ENCODE measurements at places on chromosomes 16 and 17.

- no peak for DNase-seq
These were observed 417.2 kb upstream of the C16orf82 start for GRCh38 chr16:26649381-26650045.

- no peak for DNase-seq
These were observed 149.9 kb upstream of the TBX2 start for GRCh38 chr17:61249649-61250299.

DNA sequence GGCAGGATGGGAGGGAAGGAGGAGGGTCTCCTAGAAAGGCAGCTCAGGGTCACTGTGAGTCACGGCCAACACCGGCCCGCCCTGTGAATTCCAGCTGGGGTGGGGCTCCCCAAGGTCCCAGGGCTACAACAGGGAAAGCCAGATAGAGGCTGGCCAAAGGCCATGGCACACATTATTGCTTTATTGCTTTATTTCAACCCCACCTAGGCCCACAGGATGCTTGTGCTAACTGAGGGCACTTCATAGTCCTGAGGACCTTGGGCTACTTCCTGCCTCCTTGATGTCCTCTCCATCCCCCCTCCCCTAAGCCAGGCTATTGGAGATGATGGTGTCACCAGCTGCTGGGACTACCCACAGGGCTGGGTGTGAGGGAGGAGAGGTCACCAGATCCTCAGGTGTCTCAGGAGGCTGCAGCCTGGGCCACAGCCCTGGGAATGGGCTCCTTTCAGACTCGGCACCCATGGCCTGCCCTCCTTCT is 26.1 kb downstream of the LRRC75A start:
- no peak for DNase-seq

- no peak for DNase-seq
These were observed 431 bp upstream of the PPM1E start for GRCh38 chr17:58755269-58755576.

- DNase-seq: no peak
These were observed 87.7 kb downstream of the KCNJ12 start for GRCh38 chr17:21463779-21464407.

DNA sequence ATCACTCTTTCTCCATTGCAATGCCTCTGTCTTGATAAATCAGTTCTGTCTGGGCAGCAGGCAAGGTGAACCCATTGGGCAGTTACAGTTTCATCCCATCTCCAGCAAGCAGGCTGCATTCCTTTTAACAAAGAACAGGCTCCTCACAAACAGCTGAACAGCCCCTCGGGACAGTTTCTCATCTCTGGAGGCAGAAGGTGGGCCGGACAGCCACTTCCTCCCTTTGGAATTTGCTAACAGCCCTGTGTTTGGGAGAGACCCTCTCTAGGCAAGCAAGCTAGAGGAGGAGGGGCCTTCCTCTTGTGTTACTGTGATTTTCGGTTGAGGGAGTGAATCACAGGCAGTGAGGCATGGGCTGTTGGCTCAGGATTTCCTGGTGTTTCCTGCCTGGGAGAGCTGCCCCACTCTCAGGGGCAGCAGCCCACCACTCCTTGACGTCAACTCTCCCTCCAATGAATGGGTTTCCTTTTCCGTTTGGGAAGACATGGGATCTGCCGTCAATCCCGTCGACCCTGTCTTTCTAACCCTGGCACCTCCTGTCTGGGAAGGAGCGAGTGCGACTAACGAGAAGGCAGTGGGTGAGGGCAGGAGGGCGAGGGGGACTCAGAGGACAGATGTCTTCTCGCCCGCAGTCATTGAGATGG is 3.7 kb upstream of the PGS1 start:
- DNase-seq: no peak

GRCh38 chr17:54883939-54884338 is 16.7 kb upstream of the TOM1L1 start:
- no peak for DNase-seq

- DNase-seq: peak; percentile 13
These were observed 4.6 kb upstream of the TAF15 start for GRCh38 chr17:35804658-35805192.

DNA sequence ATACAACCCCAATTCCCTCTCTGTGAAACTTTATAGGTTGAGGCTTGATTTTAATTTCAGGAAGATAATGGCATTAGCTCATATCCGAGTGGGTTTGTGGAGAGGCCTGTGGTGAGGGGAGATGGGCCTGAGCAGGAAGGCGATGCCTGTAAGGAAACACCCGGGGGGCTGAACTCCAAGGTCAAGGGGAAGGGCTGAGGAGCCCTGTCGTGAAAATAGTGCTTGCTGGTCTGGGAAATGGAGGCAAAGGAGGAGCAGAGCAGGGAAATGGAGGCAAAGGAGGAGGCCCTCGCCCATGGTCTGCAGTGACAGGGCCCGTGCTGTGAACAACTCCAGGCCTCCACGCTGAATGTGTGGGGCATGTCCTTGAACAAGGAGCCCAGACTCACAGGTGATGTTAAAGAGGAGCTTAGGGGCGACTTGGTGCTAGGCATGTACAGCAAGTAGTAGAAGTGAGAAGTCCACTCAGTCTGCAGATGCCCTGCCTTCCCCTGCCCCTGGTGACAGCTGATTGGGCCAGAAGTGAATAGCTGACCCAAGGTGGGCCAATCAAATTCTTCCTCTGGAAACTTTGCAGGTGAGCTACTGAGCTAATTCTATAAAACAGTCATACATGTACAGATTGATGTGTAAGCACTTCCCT is 38.1 kb downstream of the MRPS23 start:
- no peak for DNase-seq

- DNase-seq: no peak
These were observed 63.7 kb upstream of the MRTFB start for GRCh38 chr16:14007450-14007849.

DNA sequence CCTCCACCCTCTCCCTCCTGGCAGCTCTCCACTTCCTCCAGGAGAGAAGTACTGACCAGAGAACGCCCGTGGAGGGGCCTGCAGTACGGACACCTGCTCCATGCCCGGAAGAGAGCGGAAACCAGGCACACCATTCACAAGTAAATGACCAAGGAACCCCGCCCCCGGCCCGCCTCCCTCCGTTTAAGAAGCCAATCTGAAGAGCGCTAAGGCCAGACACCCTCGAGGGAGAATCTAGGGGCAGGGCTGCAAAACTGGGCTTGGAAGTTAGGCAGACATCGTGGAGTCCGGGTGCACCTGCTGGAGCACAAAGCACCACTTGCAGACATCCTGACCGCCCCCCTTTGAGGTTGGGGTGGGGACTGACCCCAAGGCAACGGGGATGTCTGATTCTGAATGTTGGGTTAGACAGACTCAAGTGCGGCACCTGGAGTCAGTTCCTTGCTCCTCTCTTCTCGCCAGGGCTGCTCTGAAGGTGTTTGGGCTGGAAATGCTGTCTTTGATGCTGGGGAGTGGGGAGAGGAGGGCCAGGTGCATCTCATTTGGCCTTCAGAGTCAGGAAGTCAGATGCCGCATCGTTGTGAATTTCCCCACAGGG is 964 bp upstream of the FAAP100 start:
- DNase-seq: peak; percentile 92

GRCh38 chr16:29644338-29644857 is 18.6 kb upstream of the SPN start:
- no peak for DNase-seq

DNA sequence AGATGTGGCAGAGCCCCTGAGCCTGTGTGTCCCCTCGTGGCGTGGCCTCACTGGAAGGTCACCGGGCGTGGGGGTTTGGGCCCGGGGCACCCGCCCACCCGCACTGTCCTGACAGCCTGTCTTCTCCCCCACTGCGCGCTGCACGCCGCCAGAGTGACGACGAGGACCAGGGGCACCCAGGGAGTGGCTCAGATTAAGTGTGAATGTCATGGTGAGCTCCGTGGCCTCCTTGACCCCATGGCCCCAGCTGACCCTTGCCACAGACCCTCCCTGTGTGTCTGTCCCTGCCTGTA is 15.1 kb downstream of the PRSS27 start:
- DNase-seq: no peak

GRCh38 chr16:12184419-12184917 is 207.9 kb downstream of the SNX29 start:
- no peak for DNase-seq

DNA sequence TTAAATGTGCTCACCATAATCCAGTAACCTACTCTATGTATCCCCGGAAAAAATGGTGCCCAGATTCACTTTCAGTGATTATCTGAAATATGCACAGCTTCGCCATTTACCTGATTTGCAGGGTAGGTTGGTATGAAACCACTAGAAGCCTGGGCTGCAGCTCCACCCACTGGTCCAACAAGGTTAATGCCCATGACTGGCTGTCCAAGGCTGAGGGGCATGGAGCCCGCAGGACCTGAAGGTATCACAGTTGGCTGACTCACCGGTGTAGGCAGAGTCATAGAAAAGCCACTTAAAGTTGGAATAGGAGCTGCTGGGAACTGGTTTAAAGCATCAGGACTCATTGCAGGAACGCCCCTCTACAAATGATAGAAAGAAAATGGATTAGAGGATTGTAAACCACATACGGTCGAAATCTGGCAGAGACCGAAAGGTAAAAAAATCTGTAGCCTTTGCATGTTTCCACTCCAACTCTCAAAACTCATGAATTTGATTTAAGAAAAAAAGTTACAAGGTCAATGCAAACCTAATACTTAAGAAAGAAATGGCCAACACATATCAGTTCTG is 38.6 kb downstream of the SYNRG start:
- DNase-seq: peak; percentile 39

DNA sequence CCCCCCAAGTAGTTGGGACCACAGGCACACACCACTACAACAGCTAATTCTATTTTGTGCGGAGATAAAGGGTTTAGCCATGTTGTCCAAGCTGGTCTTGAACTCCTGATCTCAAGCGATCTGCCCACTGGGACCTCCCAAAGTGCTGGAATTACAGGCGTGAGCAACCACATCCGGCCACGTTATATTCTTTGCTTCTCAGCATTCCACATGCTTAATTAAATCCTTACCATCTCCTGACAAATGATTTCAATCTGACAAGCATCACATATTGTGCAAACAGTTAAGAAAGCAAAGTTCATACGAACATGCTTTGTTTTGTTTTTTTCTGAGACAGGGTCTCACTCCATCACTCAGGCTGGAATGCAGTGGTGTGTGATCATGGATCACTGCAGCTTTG is 18.2 kb downstream of the HIGD1B start:
- no peak for DNase-seq

DNA sequence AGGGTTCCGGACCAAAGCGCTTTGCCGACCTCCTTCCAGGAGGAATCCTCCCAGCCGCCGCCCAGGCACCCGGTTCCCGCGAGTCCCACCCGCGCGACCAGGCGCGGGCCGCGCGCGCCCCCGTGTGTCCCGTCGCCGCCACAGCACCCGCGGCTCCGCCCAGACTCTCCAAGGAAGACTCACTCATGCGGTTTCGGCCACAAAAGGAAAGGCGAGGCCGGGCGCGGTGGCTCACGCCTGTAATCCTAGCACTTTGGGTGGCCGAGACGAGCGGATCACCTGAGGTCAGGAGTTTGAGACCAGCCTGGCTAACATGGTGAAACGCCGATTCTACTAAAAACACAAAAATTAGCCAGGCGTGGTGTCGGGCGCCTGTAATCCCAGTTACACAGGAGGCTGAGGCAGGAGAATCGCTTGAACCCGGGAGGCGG is 3.5 kb upstream of the PKMYT1 start:
- DNase-seq: peak; percentile 60

DNA sequence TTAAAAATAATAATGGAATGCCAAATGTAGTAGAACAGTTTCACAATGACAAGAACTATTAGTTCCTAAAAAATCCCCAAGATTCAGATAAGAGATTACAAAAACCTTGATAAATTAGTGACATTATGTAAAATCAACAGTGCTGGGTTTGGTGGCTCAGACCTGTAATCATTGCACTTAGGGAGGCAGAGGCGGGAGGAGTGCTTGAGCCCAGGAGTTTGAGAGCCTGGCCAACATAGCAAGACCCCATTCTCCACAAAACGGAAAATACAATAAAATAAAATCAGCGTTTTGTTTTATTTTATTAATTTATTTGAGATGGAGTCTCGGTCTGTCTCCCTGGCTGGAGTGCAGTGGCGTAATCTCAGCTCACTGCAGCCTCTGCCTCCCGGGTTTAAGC is 4.1 kb downstream of the CARD14 start:
- DNase-seq: no peak

- no peak for DNase-seq
These were observed 22.2 kb downstream of the CARD14 start for GRCh38 chr17:80191865-80192661.

DNA sequence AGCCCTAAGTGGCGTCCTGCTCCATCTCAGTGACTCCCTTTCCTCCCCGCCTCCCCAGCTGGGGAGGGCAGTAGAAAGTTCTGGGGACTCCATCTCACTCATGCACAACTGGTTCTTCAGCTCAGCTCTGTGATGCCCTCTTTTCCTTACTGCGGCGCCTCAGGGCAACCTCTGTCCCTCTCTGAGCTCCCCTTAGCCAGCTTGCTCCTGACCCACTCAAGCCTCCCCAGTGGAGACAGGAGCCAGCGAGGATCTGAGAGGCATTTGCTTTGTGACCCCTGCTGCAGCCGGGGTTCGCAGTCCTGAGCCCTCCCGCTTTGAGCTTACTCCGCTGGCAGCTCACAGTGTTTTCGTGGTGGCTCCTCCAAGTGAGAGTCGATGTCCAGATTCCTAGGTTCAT is 6.2 kb upstream of the MRC2 start:
- no peak for DNase-seq

GRCh38 chr17:10136258-10136981 is 62.0 kb downstream of the GAS7 start:
- no peak for DNase-seq

Measured in CD4-positive, alpha-beta T cell (primary cell).